Thymus (tissue), 14 donors: ENCODE measurements at places on chromosomes 1 and 21. TPM values are rescaled to one million over a fixed set of nuclear protein-coding genes. Genes with fewer than 3 reads are reported as not detected.

Gene OR2L8
- not detected for polyA plus RNA-seq

Gene UMODL1
- polyA plus RNA-seq, result 1.4 TPM

Gene SYT14
- polyA plus RNA-seq, result 0.16 TPM

Gene CADM3
- 1.1 TPM for polyA plus RNA-seq

Gene FCRL6
- polyA plus RNA-seq, result 0.57 TPM
